T-helper 1 cell (primary cell): ENCODE measurements at places on chromosomes 1 and 21.

DNA sequence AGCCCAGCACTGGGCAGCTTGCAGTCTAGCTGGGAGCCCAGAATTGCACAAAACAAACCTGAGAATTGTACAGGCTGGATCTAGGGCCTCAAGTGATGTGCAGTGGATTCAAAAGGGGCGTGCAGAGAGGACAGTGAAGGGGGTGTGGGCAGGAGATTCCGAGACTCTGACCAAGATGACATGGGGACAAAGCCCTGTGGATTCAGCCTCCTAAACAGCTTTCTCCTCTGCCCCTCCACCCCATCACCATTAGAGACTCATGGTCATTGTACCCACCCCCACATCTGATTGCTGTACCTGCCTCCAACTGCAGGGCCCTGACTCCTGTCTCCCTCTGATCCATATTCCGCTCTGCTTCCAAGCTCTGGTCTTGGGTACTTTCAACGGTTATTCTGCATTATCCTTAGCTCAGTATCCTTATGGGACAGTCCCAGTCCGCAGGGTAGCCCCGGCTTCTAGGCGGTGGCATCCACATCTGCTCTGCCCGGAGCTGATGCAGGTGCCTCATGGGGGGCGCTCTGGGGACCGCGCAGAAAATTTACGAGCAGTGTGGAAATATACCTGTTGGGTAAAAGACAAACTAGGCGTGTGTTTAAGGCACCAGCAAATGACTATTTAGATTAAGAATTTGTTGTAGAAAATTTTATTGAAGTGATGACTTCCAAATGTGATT, 1.7 kb upstream of the BMP8A start:
- DNase-seq: no peak

GRCh38 chr1:22344329-22344630, 107.4 kb upstream of the ZBTB40 start:
- no peak for DNase-seq

DNA sequence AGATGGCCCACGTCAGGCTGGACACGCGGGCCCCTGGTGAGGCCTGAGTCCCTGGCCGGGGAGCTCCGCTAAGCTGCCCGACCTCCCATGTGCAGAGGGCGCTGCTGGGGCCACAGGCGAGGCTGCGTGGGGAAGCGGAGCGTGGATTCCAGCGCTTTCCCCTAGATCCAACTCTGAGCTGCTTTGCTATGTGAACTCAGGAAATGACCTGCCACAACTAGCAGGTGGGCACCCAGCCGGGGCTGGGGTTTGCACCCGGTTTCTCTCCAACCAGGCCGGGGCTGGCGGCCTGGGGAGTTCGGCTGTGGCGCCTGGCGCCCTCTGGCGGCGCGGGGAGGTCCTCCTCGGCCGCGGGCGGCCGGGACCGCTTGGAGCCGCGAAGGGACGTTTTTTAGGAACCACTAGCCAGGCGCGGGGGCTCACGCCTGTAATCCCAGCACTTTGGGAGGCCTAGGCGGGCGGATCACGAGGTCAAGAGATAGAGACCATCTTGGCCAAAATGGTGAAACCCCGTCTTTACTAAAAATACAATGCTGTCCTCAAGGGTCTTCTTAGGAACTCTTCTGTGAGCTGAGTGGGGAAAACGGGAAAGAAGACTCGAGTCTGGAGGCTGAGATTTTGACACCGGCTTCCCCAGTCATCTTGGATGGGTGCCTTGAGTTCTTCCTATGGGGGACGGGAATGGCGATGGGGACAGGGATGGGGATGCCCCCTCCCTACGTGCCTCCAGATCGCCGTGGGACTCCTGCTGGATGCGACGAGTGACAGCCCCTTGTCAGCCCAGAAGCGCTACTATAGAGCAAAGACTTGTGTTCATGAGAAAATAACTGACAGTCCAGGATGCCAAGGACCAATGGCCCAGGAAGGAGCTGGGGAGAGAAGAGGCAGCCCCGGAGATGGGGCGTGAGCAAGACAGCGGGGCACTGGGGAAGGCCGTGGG, 12.6 kb downstream of the PYCR2 start:
- peak; percentile 57 for DNase-seq

GRCh38 chr1:34122080-34122932, 42.7 kb downstream of the CSMD2 start:
- DNase-seq: no peak

GRCh38 chr21:44049182-44049581, 37.1 kb downstream of the TRAPPC10 start:
- no peak for DNase-seq

GRCh38 chr1:93713341-93713740, 31.7 kb upstream of the BCAR3 start:
- DNase-seq: no peak

- no peak for DNase-seq
Measured at GRCh38 chr1:169340882-169341281, 26.7 kb downstream of the NME7 start.

- DNase-seq: no peak
Measured at GRCh38 chr1:69171248-69171647, 396.5 kb upstream of the LRRC7 start.
